ENCODE measurements at places on chromosomes 2 and 18.

DNA sequence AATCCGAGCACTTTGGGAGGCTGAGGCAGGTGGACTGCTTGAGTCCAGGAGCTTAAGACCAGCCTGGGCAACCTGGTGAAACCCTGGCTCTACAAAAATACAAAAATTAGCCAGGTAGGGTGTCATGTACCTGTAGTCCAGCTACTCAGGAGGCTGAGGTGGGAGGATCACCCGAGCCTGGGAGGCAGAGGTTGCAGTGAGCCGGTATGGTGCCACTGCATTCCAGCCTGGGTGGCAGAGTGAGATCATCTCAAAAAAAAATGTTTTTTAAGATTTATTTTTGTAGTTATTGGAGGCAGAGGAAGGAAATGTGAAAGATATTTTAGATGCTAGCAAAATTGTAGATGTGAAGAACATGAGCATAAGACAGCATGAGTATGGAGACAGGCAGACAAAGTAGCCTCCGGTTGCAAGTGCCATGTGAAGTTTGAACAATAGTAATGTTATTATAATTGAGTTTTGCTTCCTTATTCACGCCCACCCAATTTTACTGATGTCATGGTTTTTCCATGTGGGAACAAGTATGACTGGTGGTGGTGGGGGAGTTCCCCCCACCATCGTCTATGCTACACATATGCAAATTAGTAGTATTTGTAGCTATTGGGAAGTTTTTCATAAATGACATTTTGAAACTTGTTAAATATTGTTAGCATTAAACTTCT, 18.0 kb downstream of the REL start:
- DNase-seq, result no peak

DNA sequence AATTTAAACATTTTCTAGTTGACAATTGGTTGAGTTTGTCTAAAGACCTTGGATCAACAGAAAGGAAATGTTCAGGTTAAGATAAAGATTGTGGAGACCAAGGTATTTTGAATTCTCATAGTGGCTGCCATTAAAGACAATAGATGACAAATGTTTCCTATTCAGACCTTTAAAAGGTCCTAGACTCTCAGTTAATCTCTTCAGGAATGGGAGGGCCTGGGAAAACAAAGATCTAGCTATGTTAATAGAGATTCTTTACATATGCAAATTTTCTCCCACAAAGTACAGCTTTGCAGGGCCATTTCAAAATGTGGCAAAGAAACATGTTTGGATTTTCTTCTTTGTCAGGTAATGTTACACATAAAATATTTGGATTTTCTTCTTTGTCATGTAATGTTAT, 403.9 kb downstream of the SPAG16 start:
- no peak for DNase-seq

GRCh38 chr2:192000196-192000980, 153.5 kb upstream of the CAVIN2 start:
- DNase-seq, result no peak

GRCh38 chr2:156445296-156446220, 9.4 kb downstream of the GPD2 start:
- peak; percentile 49 for DNase-seq

GRCh38 chr2:204040016-204040415, 103.5 kb downstream of the ICOS start:
- no peak for DNase-seq

All from umbilical cord (tissue), 2 donors.